ENCODE measurements at places on chromosomes 4 and X.
A peak's percentile ranks its signal among the peaks of the same experiment; 100 is the strongest.

DNA sequence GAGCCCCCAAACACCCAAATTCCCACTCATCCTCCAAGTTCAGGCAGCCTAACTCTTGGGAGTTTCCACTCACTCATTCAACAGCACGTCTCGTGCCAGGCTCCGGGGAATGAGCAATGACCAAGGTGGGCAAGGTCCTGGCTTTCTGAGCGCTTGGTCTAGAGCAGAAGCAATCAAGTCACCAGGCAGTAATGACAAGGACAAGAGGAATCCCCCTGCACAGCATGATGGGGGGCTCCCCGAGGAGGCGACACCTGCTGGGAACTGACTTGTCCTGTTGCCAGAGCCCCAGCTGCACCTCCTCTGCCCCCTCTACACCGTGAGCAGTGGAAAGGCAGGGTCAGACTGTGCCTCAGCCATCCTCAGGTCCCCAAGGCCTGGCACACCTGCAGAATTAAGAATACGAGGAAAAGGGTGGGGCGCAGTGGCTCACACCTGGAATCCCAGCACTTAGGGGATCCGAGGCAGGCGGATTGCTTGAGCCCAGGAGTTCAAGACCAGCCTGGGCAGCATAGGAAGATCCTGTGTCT lies 25.7 kb upstream of the MRFAP1 start:
- ATAC-seq, result no peak

- no peak for ATAC-seq
These were observed 1679.2 kb upstream of the TENM3 start for GRCh38 chr4:180564026-180564425.

DNA sequence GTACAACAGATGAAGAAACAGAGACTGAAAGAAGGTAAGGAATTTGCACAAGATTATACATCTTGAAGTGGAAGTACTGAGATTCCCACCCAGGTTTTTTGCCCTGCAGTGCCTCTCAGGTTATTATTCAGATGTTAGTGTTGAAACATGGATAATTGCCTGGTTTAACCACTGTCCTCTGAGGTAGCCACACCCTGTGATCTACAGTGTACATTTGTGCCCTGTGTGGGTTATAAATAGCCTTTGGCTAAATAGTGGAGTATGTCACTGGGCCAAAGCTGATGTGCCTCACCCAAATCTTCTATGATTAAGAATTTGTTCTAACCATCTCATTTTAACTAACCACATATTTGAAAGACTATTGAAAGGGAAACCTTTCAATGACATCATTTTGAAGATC lies 5.4 kb upstream of the ASB5 start:
- no peak for ATAC-seq

DNA sequence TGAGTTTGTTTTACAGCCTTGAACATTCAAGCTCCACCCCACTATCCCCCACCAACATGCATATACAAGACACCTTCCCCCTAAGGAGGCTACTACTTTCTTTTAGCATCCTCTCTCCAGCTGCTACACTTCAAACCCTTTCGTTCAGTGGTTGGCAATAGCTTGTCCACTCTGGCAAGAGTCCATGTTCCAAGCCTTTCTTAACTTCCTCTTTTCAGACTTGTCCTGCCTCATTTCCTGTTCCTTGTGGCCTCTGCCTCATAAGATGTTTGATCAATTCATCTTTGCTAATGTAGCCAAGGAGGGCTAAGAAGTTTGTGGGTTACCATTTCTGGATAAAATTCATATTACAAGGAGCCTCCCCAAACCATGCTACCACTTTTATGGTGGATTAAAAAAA lies 20.8 kb upstream of the ZCCHC12 start:
- no peak for ATAC-seq

DNA sequence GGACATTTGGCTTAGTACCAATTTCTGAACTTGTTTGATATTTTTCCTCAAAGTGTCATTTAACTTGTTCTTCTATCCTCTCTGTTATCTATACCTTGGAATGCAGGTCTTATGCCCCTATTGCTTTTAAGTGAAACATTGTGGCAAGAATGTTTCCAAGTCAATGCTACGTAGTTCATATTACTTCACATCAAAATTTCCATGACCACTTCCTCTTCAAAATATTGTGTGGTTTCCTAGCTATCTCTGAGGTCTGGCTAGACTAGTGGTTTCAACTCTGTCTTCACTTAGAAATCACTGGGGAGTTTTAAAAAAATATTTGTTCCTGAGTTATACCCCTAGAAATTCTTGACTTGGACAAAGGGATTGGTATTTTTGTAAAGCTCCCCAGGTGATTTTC lies 20.2 kb upstream of the RASGEF1B start:
- peak; percentile 82 for ATAC-seq

- no peak for ATAC-seq
These were observed 43.7 kb upstream of the SH3KBP1 start for GRCh38 chrX:19931146-19931545.

DNA sequence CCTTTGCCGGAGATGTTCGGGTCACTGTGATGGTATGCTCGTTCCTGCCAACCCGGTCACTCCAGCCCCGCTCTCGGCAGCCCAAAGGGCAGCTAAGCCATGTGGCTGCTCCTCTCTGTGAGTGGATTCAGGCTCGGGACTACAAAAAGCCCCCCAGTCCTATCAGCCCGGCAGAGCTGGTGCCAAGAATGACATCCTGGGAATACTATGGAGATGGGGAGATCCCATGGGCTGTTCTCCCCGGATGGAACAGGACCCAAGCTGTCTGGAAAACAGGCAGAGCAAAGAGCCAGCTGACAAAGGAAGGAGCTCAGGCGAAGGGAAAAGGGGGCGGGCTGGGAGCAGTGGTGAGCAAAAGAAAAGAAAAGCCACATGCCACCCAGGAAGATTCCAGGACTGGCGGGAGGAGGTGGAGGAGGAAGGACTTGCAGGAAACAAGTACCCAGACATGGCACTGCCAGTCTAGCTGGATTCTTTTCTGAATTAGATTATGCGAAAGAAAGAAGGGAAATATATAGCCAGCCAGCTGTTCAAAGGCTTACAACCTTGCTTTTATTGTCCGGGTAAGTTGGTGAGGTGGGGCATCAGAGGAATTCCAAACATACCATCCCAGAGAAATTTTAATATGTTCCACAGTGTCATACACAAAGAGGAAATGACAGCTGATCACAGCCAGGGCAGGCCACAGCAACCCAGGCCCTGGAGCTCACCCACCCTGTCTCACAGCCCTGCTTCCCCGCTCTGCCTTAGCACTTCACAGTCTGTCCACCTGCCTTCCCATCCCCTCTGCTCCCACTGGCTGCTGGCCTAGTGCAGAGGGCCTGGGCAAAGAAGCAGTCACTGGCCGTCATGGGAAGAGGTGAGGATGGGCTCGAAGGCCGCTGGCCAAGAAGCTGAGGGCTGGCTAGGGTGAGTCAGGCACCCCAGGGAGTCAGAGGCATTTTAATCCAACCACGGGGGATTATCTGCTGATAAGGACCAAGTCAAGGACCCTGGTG lies 3.4 kb downstream of the NDP start:
- ATAC-seq, result no peak

- ATAC-seq, result no peak
These were observed 7.5 kb upstream of the RNF4 start for GRCh38 chr4:2461246-2461960.

GRCh38 chr4:183935355-183936005 lies 30.4 kb downstream of the STOX2 start:
- ATAC-seq, result no peak

DNA sequence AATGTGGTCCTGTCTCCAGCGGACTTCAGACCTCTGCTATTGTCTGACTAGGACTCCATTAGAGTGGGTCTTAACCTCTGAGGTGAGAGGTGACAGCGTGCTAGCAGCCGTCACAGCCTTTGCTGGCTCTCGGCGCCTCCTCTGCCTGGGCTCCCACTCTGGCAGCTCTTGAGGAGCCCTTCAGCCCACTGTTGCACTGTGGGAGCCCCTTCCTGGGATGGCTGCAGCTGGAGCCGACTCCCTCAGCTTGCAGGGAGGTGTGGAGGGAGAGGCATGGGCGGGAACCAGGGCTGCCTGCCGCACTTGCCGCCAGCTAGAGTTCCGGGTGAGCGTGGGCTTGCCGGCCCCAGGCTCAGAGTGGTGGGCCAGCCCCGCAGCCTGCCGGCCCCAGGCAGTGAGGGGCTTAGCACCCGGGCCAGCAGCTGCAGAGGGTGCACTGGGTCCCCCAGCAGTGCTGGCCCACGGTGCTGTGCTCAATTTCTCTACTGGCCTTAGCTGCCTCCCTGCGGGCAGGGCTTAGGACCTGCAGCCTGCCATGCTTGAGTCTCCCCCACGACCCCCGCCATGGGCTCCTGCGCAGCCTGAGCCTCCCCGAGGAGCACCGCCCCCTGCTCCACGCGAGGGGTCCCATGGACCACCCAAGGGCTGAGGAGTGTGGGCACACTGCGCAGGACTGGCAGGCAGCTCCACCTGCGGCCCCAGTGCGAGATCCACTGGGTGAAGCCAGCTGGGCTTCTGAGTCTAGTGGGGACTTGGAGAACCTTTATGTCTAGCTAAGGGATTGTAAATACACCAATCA lies 163.4 kb upstream of the ITM2A start:
- no peak for ATAC-seq

DNA sequence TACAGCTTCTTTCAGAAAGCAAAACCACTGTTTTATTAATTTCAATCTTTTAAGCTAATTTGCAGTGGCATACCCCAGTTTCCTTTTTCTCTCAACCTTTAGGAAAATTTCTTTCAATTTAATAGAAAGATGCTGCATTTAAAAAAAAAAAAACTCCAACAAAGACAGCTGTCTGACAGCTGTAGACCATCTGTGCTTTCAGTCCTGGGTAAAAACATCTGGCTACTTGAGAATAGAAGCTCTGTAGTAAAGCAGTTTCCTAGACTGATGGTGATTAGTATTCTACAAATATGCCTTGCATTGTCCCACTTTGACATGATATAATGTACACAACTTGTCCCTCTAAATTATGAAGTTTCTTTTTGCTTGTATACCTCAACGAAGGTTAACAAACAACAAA lies 197.8 kb downstream of the EDA start:
- no peak for ATAC-seq

DNA sequence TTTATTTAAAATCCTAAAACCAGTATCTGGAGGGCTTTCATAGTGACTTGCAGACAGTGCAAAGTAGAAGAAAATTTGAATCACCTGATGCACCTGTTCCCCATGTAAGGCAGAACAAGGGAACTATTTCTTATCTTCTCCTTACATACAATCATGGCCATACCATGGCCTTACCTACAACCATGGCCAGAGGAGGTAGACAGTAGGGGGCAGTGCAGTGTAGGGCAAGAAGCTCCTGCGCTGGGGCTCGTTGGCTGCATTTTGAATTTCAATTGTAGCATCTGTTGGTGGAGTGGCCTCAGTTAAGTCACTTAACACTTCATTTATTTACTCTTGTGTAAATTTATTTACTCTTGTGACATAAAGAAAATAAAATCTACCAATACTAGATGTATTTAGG lies 33.0 kb downstream of the GALNTL6 start:
- no peak for ATAC-seq

- no peak for ATAC-seq
These were observed 42.1 kb downstream of the WDFY3 start for GRCh38 chr4:84924434-84924833.

DNA sequence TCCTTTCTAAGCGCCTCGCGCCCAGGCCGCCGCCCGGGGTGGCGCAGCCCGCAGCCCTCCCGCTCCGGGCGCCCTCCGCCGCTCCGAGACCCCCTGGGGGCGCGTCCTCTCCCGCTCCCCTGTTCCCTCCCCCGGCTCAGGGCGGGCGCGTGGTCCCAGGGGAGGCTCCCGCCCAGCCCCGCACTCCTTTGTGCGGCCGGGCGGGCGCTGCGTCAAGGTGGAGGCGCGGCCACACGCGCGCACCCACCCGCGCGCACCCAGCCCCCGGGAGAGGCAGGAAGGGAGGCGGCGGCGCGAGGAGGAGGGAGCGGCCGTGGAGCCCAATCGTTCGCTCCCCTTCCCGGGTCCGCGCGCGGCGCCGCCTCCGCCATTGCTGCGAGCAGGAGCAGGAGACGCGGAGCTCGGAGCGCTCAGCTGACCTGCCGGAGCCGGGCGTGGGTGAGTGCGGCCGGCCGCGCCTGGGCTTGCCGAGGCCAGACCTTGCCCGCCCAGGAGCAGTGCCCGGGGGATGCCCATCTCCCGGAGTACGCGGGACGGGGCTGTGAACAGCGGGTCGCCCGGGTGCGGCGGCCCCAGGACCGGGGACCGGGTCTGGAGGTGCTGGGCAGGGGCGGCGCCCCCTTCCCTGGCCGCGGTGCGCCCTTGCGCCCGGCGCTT lies at the start of gene NSG1:
NSG1 (plus strand) TSS at position 367 of the 657 bp plus-strand sequence. CDS start 528 bp downstream, outside the sequence.
- ATAC-seq, result peak; percentile 66

- ATAC-seq, result no peak
These were observed 117.6 kb downstream of the STK32B start for GRCh38 chr4:5168891-5169290.

DNA sequence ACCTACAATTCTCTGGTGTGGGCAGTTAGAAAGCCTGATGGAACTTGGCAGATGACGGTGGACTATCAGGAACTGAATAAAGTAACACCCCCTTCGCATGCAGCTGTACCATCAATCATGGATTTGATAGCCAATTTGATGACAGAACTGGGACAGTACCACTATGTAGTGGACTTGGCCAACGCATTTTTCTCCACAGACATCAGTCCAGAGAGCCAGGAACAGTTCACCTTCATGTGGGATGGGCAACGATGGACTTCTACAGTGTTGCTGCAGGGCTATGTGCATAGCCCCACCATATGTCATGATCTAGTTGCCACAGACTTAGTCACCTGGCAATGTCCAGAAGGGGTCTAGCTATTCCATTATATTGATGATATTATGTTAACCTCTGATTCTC lies 54.5 kb upstream of the CCDC149 start:
- ATAC-seq, result no peak

GRCh38 chr4:100816436-100817045 lies 298.7 kb upstream of the EMCN start:
- no peak for ATAC-seq

DNA sequence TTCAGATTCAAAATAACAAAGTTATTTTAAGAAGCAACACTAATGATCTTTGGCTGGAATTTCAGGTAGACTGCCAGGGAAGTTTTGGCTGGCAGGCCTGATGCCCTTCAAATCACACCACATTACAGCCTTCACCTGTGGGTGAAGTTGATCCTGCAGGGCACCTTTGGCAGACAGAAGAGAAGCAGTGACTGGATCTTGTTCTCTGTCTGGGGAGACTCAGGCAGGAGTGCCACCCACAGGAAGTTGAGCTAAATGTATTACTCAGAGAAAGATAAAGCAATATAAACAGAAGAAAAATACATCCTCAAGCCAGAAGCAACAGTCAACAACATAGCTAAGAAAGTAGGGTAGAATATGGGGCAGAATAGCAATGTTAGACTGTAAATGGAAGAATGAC lies 12.8 kb upstream of the CFAP299 start:
- no peak for ATAC-seq

DNA sequence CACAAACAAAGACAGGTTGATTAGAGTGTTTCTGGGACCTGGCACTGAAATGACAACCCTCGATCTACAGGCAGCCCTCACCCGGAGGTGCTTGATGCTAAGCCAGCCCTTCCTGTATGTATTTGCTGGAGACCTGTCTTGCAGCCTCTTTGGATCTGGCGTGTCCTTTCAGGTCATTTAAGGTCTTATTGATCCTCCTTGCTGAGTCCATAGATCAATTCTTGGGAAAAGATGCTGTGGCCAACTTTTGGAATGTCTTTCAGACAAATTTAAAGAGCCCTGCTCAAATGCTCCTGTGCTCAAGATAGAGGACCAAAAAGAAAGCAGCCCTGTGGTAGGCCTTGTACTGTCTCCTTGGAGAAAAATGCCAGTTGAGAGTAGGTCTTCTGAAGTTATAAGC lies 6.8 kb upstream of the SETD7 start:
- ATAC-seq, result no peak

- ATAC-seq, result no peak
These were observed 65.9 kb downstream of the ZNF711 start for GRCh38 chrX:85309717-85310116.

GRCh38 chrX:109134777-109135176 lies 347.1 kb downstream of the GUCY2F start:
- no peak for ATAC-seq

Measured in activated T-helper 17 cell treated with anti-CD3 and anti-CD28 coated beads, Interleukin-2, amount 50 U/mL, for 72 hours (primary cell).